T-helper 22 cell (primary cell): ENCODE measurements at places on chromosomes 12 and 14.
A peak's percentile ranks its signal among the peaks of the same experiment; 100 is the strongest.

GRCh38 chr12:60967128-60967527 is 1293.1 kb upstream of the USP15 start:
- no peak for DNase-seq

DNA sequence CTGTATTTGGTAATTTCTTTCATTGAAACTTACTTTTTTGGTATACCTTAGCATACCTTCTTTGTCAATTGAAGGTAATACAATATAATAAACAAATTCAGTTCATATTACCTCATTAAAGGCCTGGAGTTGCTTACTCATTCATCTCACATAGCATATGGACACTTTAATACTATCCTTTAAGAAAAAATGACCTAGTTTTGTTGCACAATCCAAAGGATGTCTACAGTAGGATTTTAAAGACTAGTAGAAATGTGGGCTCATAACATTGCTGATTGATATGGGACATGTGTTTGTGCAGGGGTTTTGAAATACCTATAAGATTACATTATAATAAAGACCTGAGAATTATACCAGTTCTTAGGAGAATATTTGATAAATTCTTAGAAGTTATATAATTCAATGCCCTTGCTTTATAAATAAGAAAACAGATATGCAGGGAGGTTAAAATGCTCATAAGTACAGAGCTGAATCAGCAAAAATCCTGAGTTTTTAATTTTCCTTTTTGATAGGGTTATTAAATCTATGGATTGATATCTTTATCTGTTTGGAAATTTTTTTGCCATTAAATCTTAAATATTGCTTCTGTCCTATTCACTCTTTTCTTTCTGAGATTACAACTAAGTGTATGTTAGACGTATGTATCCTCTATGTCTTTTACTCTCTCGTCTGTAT is 352.1 kb downstream of the ATP23 start:
- DNase-seq, result no peak

DNA sequence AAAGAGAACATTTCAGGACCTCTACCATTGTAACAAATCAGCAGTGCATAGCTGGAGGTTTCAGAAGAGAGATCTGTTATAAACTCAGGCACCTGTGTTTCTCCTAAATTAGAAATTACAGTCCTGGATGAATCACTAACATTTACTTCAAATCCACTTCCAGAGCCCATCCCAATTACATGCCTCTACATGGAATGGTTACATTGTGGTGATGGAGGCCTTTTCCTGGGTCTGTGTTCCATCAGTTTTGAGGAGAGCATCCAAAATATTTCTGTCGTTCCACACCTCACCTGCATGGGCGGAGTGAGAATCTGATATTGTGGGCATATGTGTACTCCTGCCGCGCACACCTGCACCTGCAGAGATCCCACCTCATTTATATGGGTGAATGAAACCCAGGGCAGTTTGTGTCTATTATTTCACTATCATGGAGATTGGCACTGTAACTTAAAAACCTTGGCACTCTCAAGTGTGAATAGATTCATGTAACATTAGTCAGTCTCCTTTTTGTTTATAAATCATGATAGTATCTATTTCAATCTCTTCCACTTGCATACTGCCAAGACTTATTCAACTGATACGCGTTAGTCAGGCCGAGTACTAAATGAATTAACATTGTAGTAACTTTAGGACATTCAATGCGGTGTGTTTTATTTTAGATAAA is 215.1 kb upstream of the FAR2 start:
- no peak for DNase-seq

DNA sequence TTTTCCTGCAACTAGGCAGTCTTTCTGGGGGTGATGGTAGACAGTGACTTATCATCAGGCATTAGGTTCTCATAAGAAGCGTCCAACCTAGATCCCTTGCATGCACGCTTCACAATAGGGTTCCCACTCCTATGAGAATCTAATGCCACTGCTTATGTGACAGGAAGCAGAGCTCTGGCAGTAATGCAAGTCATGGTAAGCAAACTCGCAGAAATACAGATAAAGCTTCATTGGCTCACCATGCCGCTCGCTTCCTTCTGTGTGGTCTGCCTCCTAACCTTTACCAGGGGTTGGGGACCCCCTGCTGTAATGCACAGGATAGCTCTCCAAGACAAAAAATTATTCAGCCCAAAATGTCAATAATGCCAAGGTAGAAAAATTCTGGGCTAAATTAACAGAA is 864.2 kb downstream of the TRHDE start:
- DNase-seq, result no peak

- no peak for DNase-seq
Measured at GRCh38 chr12:79615596-79616560, 74.9 kb downstream of the PAWR start.

DNA sequence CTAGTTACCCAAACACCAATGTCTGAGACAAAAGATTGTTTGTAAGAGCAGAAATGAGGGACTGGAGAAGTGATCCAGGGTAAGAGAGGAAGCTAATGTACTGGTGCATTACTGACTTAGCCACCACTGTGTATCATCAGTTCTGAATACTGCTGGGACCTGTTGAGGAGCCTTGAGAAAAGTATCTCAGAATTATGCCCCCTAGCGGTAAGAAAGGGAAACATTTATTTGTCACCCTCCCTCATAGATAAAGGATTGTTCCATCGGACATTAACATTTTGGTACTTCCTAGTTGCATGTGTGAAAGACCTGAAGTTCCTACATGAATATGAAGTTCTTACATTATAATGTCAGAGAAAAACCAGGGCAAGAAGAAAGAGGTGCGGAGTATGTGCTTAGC is 612.5 kb downstream of the FSCB start:
- no peak for DNase-seq

- DNase-seq, result no peak
Measured at GRCh38 chr14:84024231-84024820, 1505.6 kb upstream of the FLRT2 start.

DNA sequence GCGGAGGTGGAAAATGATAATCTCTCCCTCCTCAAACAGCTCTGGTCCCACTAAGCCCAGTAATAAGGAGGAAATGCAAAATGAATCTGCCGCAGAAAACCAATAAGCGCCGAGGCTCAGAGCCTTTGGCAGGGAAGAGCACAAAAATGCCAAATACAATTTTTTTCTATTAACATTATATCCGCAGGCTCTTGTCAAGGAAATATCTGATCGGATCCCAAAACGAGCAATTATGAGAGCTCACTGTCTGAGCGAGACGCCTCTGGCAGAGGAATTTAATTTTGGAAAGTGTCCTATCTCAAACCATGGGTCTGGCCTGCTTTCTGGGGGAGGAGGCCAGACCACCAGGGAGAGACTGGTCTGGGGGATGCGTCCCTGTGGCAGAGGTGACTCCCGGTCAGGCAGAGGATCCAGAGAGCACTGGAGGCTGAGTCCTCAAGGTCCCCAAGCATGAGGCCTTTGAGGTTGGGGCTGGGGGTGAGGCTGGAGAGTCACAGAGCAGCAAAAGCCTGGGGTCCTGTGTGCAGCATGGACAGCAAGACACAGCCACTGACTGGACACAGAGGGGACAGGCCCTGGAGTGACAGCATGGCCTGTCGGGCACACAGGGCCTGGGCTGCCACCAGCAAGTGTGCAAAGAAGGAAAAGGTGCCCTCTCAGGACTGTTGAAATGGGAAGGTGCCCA is 342.8 kb upstream of the SFSWAP start:
- DNase-seq, result no peak

- no peak for DNase-seq
Measured at GRCh38 chr12:24378548-24379407, 429.3 kb upstream of the SOX5 start.

GRCh38 chr14:100680439-100681051 is 46.1 kb upstream of the DLK1 start:
- DNase-seq, result no peak

DNA sequence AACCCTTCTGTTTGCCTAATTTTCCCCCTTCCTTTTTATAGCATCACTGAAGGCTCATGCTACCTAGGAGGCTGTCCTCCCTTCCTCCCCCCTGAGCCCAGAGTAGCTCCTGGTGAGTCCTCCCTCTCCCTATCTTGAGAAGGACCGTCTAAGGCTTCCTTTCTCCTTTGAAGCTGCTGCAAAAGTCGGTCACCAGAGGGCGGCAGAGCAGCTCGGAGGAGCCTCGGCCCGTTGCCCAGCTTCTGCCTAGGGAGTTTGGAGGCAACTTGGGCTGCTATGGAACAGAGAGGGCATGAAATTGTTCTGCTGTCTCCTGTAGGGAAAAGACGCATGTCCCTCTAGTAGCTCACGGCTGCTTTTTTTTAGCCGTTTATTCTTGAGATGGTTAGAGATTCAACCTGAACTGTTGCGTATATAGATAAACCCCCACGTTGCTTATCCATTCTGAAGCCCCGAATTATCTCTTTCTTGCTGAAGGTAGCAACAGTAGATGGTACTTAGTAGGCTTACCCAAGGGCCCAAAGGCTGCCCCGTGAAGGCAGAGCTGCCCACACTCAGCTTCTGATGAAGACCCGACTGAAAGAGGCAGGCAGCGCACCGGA is 5.7 kb downstream of the WNT5B start:
- peak; percentile 15 for DNase-seq

DNA sequence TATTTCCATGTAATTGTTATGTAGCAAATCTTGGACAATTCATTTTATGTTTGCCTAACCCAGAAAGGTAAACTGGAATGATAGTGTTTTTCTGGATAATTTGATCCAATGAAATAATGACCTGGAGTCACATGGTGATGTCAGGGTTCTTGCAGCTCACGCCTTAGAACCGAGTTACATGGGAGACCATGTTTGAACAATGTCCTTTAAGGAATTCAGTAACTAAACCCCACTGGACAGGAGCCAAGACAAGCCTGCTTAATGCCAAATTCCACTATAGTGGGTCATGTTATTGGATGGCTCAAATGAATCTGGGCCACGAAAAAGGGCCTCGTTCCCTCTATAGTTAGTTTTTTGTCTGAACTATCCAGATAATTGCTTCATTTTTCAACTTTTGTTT is 255.8 kb upstream of the HMGA2 start:
- DNase-seq, result no peak

DNA sequence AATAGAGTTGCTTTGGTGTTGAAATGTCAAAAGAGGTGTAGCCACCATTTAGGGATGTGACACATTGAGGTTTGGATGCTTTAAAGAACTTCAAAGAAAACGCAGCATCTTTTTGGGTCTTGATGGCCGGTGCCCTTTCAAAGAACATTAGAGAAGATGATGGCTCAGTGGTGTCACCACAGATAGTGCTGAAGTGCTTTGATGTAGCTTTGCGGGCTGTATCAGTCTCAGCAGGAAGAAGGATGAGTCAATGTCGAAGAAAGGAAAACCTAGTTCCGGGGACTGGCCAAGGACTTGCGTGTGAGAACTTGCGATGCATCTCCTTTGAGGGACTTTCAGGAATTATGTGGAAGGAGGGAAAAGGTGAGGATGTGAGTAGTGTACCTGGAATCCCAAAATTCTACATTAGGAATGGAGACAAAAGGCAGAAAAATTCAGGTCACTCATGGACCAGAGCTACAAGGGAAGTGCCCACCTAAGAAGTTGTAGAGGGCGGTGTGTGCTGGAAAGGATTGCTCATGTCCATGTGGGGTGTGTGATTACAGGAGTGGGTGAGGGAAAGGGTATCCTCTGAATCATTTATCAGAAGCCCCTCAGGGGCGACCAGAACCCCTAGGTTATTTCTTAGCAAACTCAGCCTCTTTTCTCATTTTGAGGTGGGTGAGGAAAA is 39.7 kb upstream of the GZMB start:
- DNase-seq, result peak; percentile 63

- no peak for DNase-seq
Measured at GRCh38 chr12:125129591-125130255, 64.5 kb downstream of the AACS start.

GRCh38 chr12:12549426-12549825 is 13.2 kb downstream of the DUSP16 start:
- DNase-seq, result no peak

DNA sequence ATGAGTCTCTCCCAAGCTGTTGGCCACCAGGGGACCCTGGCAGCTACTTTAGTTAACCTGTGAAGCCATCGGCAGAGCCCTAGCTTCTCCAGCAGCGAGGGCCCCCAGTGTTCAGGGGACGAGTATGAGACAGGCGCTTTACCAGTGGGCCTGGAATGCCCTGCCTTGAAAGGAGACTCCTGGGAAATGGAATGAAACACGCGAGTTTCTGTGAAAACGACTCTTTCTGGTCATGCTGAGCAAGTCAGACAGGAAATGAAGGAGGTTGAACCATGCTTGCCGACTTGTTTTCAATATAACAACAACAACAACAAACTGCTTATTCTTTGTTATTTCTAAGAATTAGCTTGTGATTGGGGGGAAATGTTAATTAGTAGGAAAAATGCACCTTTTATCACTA is 42.9 kb downstream of the SFSWAP start:
- DNase-seq, result no peak

DNA sequence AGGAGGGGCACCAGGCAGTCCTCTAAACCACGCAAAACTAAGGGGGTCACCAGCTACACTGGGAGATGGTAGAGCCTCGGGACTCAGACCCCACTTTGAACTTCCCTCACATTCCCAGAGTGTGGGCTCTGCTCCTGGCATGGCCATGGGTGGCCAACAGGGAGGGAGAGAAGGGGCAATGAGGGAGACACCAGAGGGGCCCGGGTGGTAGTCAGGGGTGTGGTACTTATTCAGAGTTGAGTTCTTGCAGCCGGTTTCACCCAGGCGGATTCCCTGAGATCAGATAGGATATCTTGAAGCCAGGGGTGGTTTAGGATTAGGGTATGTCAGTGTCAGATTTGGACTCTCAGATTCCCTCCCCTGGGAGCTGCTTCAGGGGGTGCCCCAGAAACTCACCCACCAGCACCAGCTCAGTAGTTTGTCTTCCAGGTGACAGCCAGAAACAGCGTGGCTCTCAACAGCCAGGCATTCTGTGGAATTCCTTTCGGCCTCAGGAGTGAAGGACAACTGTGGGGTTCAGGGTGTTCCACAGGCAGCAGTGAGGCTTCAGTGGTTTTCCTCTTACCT is 56.0 kb downstream of the ELK3 start:
- DNase-seq, result no peak

- no peak for DNase-seq
Measured at GRCh38 chr12:1651946-1652345, 22.9 kb downstream of the WNT5B start.

GRCh38 chr14:73753887-73754795 is 40.0 kb upstream of the PNMA1 start:
- no peak for DNase-seq
